Natural killer cell treated with Interleukin-12 subunit alpha and Interleukin-12 subunit beta and Interleukin-15 and Interleukin-18, amount 100 ng/mL, for 72 hours (primary cell): ENCODE measurements at places on chromosomes 13 and 19. TPM values are rescaled to one million over a fixed set of nuclear protein-coding genes. Genes with fewer than 3 reads are reported as not detected.

Gene MISP3
- 0.31 TPM for total RNA-seq

DNA sequence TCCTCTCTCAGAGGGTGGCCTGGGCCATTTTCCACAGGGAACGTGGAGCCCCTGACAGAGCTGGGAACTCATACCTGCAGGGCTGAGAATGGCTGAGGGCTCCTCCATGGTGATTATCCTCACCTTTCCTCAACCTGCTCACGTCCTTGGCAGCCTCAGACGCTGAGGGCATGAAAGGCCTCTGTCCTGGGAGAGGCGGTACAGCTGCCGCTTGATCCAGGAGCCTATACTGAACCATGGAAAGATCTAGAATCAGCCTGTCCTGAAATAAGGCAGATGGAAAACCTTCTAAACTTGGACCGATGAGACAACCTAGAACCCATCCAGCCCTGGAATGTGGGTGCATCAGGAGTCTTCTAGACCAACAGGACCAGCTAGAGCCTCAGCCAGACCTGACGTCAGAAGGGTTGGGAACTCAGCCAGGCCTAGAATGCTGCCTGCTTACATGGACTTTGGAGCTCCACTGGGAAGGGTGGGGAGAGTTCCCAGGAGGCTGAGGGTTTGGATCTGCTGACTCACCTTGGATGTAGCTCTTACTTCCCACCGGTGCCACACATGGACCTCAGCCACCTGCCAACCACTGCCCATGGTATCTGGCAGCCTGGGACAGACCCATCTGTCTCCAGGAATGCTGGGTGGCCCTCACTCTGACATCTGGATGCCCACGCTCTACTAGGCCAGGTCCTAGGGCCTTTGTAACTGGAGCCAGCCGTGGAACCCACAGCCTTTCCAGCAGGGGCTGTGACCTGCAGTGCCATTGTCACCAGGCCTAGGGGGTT lies 7.5 kb downstream of the KCTD15 start:
- DNase-seq: no peak
- peaks cover 5% of the 10 kb centered on the region for H3K4me1 ChIP-seq
- H3K4me3 ChIP-seq: no peak overlapping the region
- H3K27ac ChIP-seq: no peak overlapping the region
- H3K36me3 ChIP-seq: no peaks in the 10 kb centered on the region

- no peaks in the 10 kb centered on the region for H3K27me3 ChIP-seq
- no peak for DNase-seq
- no peak overlapping the region for H3K27ac ChIP-seq
- peaks cover 6% of the 10 kb centered on the region for H3K36me3 ChIP-seq
- H3K4me1 ChIP-seq: peaks cover 10% of the 10 kb centered on the region
Measured at GRCh38 chr19:47377208-47377701, 28.1 kb downstream of the DHX34 start.

DNA sequence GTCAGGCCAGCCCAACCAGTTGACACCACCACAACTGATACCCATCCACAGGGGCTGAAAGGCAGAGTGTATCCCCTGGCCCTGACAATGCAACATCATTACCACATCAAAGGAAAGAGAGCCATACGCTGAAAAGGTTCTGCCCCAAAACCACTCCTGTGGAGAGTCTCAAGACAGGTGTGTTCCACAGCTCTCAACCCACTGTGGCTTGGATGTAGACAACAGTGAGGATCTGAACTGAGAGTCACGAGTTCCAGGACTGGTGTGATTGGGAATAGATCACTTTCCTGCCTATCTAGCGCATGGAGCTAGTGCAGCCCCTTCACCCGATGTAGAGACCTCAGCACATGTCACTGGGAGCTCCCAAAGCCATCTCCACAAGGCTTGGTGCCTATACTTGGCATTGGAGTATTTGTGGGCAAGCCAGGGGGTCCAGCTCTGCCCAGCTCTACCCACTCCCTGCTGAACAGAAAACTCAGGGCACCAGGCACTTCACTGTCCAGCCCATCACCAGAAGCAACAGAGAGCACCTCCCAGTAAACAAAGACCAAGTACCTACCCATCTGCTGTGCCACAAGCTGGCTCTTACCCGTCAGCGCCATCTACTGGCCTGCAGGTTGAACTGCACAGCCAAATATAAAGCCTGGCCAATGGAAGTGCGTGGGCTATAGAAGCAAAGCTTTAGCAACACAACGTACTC lies 579.5 kb downstream of the UQCRFS1 start:
- H3K27me3 ChIP-seq: no peaks in the 10 kb centered on the region
- H3K36me3 ChIP-seq: no peaks in the 10 kb centered on the region
- H3K27ac ChIP-seq: no peak overlapping the region
- peak; percentile 74 for DNase-seq

- H3K27me3 ChIP-seq: no peaks in the 10 kb centered on the region
- no peaks in the 10 kb centered on the region for H3K36me3 ChIP-seq
- H3K4me1 ChIP-seq: no peaks in the 10 kb centered on the region
- H3K4me3 ChIP-seq: no peak overlapping the region
Measured at GRCh38 chr13:87356314-87356713, 314.9 kb upstream of the SLITRK5 start.

DNA sequence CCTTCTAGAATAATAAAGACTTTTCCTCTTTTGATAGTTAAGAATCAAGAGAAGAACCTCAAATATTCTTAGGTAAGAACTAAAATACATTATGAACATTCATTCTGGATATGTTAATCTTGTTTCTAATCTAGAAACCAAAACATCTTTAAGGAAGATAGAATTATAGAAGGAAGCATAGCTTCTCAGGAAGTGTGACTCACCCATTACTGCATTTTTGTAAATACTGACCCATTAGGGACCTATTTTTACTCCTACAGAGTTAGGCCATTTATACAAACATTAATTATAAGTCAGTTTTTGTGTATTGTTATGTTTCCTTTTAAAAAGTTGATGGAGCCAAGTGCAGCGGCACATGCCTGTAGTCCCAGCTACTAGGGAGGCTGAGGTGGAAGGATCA lies 147.1 kb downstream of the NUFIP1 start:
- no peak for DNase-seq
- H3K4me1 ChIP-seq: no peaks in the 10 kb centered on the region
- H3K36me3 ChIP-seq: no peaks in the 10 kb centered on the region
- H3K27me3 ChIP-seq: peaks cover 19% of the 10 kb centered on the region
- H3K27ac ChIP-seq: no peak overlapping the region

- H3K4me1 ChIP-seq: peaks cover 69% of the 10 kb centered on the region
- DNase-seq: no peak
- peak overlapping the region; percentile 56 for H3K4me3 ChIP-seq
- no peaks in the 10 kb centered on the region for H3K27me3 ChIP-seq
Measured at GRCh38 chr13:106562301-106562700, 5.6 kb downstream of the ARGLU1 start.

- DNase-seq: peak; percentile 83
- H3K27ac ChIP-seq: no peak overlapping the region
- H3K4me1 ChIP-seq: peaks cover 7% of the 10 kb centered on the region
- peaks cover 5% of the 10 kb centered on the region for H3K27me3 ChIP-seq
- no peaks in the 10 kb centered on the region for H3K36me3 ChIP-seq
Measured at GRCh38 chr13:30802953-30803478, 67.7 kb downstream of the ALOX5AP start.

DNA sequence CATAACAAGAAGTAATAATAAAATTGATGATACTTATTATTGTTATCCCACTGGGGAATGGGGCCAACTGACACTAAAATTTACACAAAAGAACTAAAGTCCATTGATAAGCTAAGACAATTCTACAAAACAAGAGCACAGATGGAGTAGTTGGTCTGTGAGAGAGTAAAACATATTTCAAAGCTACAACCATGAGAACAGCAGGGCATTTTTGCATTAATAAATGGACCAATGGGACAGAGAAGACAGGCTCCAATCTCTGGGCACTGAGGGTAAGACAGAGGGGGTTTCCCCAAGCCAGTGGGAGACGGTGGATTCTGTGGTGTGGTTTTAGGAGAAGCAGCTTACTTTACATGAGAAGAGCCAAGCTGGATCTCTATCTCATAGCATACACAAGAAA lies 14.4 kb downstream of the KANK2 start:
- no peaks in the 10 kb centered on the region for H3K27me3 ChIP-seq
- peaks cover 6% of the 10 kb centered on the region for H3K4me1 ChIP-seq
- H3K4me3 ChIP-seq: no peak overlapping the region
- H3K36me3 ChIP-seq: no peaks in the 10 kb centered on the region
- no peak overlapping the region for H3K27ac ChIP-seq
- no peak for DNase-seq

DNA sequence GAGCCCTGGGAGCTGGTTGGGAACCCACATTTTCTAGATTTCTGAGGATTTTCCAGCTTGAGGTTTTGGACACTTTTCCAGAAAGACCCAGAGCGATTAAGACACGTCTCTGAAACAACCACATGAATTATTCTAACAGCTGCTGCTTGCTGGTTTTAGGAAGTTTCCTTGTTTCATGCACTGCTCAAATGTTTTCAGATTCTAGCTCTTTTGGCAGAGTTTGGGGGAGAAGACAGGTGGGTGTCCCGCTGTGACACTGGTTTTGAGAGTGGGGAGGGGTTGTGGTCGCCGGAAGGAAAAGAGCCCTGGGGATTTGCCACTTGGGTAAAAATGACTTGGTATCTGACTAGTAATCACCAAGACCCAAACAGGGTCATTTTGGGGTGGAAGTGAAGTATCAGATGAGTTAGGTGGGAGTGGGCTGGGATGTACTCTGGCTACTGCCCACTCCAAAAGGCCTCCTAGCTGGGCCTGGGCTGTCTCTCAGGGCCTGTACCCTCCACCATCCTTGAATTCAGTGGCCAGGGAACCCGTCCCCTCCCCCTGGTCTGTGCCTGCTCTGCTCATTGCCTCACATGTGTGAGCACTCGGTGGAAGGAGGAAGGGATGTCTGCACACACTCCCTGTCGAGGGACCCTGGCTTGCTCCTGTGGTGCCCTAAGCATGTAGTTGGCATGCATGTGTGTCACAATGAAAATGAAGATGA lies 13.2 kb downstream of the GATAD2A start:
- H3K27me3 ChIP-seq: no peaks in the 10 kb centered on the region
- DNase-seq: no peak
- peaks cover 61% of the 10 kb centered on the region for H3K4me1 ChIP-seq
- peak overlapping the region; percentile 24 for H3K27ac ChIP-seq

Gene ZNF546
- total RNA-seq: 3.7 TPM

DNA sequence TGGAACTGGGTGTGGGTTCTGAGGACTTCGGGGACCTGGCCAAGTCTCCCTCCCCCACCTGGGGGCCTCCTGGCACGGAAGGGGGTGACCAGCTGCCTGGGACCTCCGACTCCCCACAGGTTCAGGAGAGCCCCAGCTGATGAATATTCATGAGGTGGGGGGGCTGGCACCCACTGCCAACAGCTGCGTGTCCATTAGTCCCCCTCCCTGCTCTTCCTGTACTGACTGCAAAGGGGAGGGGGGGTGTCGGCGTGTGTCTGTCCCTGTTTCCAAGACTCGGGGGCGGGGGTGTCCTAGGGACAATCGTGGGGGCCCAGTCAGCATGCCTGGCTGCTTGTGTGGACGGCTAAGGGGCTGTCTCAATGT lies 10.6 kb upstream of the NFIX start:
- no peaks in the 10 kb centered on the region for H3K36me3 ChIP-seq
- H3K4me3 ChIP-seq: peak overlapping the region; percentile 1
- no peak for DNase-seq
- peak overlapping the region; percentile 45 for H3K27ac ChIP-seq
- peaks cover 13% of the 10 kb centered on the region for H3K4me1 ChIP-seq

DNA sequence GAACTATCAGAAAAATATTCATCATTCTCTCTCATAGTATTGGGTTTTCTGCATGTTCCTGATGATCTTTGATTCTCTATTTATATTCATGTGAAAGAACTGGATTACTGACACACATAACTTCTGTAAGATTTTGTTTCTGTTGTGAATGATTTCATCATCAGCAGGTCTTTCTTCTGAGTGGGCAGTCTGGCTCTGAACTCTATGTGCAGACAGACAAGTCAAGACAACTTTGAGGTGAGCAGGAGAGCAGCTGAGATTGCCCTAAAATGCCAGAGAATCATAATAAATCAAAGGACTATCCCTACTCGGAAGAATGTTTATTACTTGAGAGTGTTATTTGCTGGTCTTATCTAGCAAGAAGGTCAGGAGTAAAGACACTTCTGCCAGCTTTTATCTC lies 652.1 kb upstream of the GPC6 start:
- DNase-seq: no peak
- no peak overlapping the region for H3K27ac ChIP-seq
- no peaks in the 10 kb centered on the region for H3K27me3 ChIP-seq

DNA sequence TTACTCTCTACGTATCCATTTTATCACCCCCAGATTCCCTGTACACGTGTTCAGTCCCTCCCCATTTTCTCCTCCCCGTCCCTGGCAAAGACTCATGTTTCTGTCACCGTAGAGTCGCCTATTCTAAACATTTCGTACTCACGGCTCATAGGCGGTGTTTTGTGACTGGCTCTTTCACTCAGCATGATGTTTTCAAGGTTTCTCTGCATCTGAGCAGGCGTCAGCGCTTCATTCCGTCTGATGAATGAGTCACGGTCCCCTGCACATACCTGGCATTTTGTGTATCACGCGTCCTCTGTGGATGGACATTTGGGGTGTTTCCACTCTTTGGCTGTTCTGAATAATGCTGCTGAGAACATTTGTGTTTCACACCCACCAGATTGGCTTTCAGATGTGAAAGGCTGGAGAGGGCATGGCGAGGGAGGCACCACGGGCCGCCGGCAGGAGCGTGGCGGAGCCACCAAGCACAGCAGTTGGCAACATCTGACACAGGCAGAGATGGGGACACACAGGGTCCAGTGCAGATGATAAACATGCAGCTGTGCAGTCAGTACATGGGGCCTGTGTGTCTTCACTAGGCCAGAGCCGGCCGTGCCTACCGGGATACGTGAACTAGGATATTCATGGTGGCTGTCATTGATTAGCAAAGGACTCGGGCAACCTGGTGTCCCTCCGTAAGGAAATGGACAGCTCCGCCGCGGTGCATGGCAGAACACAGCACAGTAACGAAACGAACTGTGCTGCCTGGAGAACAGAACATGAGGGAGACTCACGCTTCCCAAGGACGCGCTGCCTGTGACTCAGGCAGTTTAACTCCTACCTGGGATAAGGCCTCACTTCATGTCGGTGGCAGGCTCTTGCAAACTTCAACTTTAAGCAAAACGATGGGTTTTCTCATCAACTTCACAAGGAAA lies 117.2 kb downstream of the ATP11A start:
- peaks cover 6% of the 10 kb centered on the region for H3K4me1 ChIP-seq
- H3K27me3 ChIP-seq: no peaks in the 10 kb centered on the region
- no peak for DNase-seq
- no peak overlapping the region for H3K4me3 ChIP-seq
- H3K27ac ChIP-seq: no peak overlapping the region

DNA sequence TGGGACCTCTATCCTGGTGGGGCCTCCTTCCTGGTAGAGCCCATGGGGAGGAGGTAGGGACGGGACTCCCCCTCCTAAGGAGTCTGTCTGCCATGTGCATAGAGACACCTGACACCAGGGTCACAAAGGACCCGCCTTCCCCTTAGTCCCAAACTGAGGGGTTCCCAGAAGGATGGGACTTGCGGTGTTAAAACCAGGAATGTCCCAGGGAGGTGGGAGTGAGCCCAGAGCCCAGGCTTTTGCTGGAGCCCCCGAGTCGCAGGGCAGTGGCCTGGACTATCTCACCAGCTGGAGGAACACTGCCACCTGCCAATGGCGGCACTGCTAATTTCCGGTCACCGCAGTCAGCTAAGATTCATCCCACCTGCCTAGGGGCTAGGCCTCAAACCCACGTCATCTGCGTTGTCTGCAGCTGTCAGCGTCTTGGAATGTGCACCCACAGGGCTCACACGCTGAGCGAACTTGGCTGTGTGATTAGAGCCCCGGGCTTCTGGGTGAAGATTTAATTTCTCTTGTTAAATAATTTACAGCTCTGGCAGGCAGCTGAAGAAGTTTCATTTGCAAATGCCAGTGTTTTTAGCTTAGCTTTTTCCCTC lies 31.9 kb upstream of the ATP11A start:
- H3K27ac ChIP-seq: no peak overlapping the region
- no peak for DNase-seq
- H3K36me3 ChIP-seq: no peaks in the 10 kb centered on the region
- no peak overlapping the region for H3K4me3 ChIP-seq
